ENCODE measurements at places on chromosomes 5 and 9. TPM values are rescaled to one million over a fixed set of nuclear protein-coding genes. Genes with fewer than 3 reads are reported as not detected.

DNA sequence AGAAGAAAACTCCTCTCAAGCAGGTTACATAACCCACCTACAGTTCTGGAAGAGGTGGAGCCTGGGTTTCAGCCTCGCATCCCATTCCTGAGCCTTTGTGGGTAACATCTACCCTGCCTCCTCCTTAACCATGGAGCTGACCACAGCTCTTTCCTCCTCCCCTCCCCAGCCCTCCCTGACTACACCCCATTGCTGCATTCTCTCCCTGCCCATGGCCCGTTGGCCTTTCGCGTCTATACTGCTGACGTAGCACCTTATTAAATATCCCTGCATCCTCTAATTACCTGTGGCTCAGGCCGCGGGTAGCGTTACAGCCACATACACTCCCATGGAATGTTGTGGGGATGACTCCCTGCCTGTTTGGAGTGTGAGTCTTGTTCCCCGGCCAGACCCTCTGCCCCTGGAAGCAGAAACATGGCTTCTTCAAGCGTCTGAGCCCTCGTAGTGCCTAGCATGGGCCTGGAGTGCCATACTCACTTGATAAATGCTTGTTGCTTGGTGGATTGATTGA, 72.8 kb downstream of the WWC1 start:
- no peaks in the 10 kb centered on the region for H3K27me3 ChIP-seq
- no peak overlapping the region for H3K27ac ChIP-seq
- H3K4me3 ChIP-seq, result no peak overlapping the region
- no peaks in the 10 kb centered on the region for H3K36me3 ChIP-seq
- no peak for DNase-seq

DNA sequence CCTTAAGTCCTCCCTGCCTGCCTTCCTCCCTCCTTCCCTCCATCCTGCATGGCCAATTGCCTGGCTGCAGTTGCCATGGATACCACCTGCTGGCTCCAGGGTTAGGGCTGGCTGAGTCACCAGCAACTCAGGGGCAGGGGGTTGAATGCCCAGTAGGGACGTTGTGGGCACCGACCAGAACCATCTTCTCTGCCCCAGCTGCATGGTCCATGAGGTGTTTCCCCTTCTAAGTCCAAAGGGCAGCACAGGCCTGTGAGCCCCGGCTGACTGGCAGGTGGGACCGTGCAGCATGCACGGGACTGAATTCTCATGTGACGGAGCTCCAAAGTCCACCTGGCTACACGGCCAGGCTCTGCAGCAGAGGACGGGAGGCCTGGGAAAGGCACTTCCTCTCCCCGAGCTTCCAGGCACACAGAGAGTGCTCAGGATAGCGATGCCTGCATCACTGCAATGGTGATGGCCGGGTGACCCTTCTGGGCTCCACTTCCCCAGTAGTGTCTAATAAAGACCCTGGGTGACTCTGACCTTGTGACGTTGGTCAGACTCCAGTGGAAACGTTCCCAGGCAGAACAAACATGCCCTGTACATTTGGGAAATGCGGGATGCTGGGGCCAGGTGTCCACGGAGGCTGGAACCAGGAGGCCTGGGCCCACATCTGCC, 5.7 kb downstream of the ASS1 start:
- H3K4me3 ChIP-seq, result no peak overlapping the region
- peaks cover 11% of the 10 kb centered on the region for H3K27me3 ChIP-seq
- H3K36me3 ChIP-seq, result no peaks in the 10 kb centered on the region
- no peak for DNase-seq
- H3K27ac ChIP-seq, result no peak overlapping the region

GRCh38 chr9:15416880-15417279, 5.8 kb upstream of the SNAPC3 start:
- no peak overlapping the region for H3K27ac ChIP-seq
- H3K36me3 ChIP-seq, result no peaks in the 10 kb centered on the region
- H3K27me3 ChIP-seq, result no peaks in the 10 kb centered on the region
- peaks cover 17% of the 10 kb centered on the region for H3K4me1 ChIP-seq
- H3K4me3 ChIP-seq, result no peak overlapping the region

DNA sequence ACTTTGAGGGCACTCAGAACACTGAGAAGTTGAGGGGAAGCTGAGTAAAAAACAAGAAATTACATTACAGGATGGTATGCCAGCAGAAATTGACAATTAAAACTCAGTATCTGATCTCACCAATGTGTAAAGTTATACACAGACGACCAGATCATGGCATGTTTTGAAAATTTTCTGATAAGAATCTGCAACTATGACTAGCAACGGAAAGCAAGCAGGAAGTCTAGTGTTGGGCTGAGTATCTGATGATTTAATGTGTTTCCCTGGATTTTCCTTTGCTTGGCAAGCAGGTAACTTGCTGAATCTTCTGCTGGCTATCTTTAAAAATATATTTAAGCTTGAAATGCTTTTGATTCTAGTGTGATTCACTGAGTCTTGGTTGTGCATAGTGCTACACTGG, 5.2 kb upstream of the GCNT4 start:
- no peak for DNase-seq
- peaks cover 28% of the 10 kb centered on the region for H3K27me3 ChIP-seq
- no peak overlapping the region for H3K27ac ChIP-seq
- no peak overlapping the region for H3K4me3 ChIP-seq
- peaks cover 5% of the 10 kb centered on the region for H3K4me1 ChIP-seq
- H3K36me3 ChIP-seq, result no peaks in the 10 kb centered on the region

- no peak overlapping the region for H3K4me3 ChIP-seq
- DNase-seq, result no peak
- no peak overlapping the region for H3K27ac ChIP-seq
- H3K27me3 ChIP-seq, result no peaks in the 10 kb centered on the region
- H3K36me3 ChIP-seq, result peaks cover 5% of the 10 kb centered on the region
- no peaks in the 10 kb centered on the region for H3K4me1 ChIP-seq
Measured at GRCh38 chr5:15598294-15598902, 98.4 kb downstream of the FBXL7 start.

DNA sequence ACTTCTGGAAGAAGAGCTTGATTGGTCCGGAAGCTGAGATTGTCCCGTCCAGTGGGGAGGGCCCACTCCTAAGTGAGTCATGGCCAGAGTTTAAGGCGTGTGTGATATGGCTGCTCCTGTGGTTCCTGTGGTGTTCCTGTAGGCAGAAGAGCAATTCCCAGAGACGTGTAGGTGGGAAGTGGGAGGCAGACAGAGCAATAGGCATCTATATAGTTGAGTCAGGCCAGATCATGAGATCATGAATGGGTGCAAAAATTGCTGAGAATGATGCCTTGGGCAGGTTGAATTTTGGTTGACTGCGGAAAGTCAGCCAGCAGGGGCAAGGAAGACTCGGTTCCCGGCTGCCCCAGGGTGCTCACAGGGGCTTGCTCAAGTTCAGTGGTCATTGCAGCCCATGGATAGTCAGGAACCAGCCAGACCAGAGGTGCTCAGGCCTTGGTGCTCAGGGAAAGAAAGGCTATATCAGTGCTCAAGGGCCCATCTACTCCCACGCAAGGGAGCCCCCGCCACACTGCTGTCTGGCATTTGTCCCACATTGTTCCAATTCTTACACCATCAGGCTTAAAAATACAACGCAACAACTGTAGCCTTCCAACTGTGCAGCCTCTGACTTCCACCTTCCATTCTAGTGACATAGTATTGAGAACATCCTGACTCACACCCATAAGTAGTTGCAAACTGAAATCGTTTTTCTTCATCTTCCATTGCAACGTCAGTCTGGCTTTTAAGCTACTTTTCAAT, 21.0 kb upstream of the GSN start:
- H3K36me3 ChIP-seq, result peaks cover 11% of the 10 kb centered on the region
- H3K27me3 ChIP-seq, result no peaks in the 10 kb centered on the region
- H3K4me3 ChIP-seq, result no peak overlapping the region
- DNase-seq, result no peak

GRCh38 chr5:53478411-53479044, 1.9 kb upstream of the FST start:
- H3K27me3 ChIP-seq, result peaks cover 38% of the 10 kb centered on the region
- H3K4me1 ChIP-seq, result peaks cover 32% of the 10 kb centered on the region
- H3K27ac ChIP-seq, result no peak overlapping the region

- H3K4me1 ChIP-seq, result peaks cover 16% of the 10 kb centered on the region
- peaks cover 57% of the 10 kb centered on the region for H3K27me3 ChIP-seq
- no peak overlapping the region for H3K4me3 ChIP-seq
- H3K27ac ChIP-seq, result no peak overlapping the region
- H3K36me3 ChIP-seq, result no peaks in the 10 kb centered on the region
- DNase-seq, result no peak
Measured at GRCh38 chr5:176817369-176817840, 7.0 kb downstream of the UNC5A start.

DNA sequence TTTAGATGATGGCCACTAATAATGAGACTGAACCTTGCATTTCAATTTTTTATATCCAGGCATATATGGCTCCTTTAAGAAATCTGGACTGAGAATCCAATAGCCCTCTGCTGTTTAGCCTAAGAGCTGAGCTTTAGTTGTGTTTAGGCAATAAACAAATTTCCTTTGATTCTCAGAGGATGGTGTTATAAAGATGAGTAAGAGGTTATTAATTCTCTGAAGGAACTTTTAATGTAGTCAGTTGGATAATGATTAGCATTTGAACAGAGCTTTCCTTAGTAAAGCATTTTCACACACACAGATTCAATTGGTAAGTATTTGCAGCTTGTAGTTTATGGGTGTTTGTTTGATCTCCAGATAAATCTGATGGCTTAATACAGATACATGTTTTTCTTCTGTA, 149.6 kb downstream of the PRR16 start:
- no peak for DNase-seq
- no peaks in the 10 kb centered on the region for H3K36me3 ChIP-seq
- H3K4me3 ChIP-seq, result no peak overlapping the region
- no peak overlapping the region for H3K27ac ChIP-seq
- no peaks in the 10 kb centered on the region for H3K4me1 ChIP-seq

DNA sequence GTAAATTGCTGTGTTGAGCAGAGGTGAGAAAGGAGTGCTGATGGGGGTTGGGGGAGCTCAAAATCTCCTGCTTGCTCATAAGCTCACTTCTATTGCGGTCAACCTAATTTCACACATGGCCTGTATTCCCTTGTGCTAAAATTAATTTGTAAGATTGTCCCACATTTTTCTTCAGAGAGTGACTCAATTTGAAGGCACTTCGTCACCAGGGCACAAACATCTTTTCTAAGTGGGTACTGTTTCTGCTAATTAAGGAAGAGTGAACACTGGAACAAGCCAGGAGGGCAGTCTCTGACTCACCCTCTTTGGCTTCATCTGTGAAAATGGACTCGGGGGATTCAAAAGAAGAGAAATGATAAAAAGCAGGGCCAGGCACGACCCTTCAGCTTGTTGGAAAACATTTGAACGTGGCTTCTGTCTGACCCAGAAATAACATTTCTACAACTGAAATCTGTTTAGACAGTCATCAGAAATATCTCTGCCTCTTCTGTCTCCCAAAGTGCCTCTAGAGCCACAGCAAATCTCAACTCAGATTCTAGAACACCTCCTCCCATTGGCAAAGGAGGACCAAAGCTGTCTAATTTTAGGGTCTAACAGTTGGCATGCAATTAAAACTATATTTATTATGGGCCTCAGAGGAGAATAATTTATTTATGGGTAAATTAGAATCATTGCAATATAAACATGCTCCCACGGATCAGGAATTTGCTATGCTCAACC, 49.8 kb downstream of the FEM1C start:
- H3K27ac ChIP-seq, result no peak overlapping the region
- no peaks in the 10 kb centered on the region for H3K36me3 ChIP-seq
- H3K4me3 ChIP-seq, result peak overlapping the region; percentile 6

GRCh38 chr5:35202319-35203111, 27.8 kb downstream of the PRLR start:
- no peaks in the 10 kb centered on the region for H3K36me3 ChIP-seq
- H3K4me1 ChIP-seq, result no peaks in the 10 kb centered on the region
- H3K27me3 ChIP-seq, result peaks cover 13% of the 10 kb centered on the region
- H3K4me3 ChIP-seq, result no peak overlapping the region
- DNase-seq, result no peak

GRCh38 chr5:35810601-35811000, 46.1 kb upstream of the IL7R start:
- peak overlapping the region; percentile 39 for H3K4me3 ChIP-seq
- H3K27ac ChIP-seq, result peak overlapping the region; percentile 72
- peaks cover 16% of the 10 kb centered on the region for H3K4me1 ChIP-seq
- DNase-seq, result no peak
- no peaks in the 10 kb centered on the region for H3K36me3 ChIP-seq

DNA sequence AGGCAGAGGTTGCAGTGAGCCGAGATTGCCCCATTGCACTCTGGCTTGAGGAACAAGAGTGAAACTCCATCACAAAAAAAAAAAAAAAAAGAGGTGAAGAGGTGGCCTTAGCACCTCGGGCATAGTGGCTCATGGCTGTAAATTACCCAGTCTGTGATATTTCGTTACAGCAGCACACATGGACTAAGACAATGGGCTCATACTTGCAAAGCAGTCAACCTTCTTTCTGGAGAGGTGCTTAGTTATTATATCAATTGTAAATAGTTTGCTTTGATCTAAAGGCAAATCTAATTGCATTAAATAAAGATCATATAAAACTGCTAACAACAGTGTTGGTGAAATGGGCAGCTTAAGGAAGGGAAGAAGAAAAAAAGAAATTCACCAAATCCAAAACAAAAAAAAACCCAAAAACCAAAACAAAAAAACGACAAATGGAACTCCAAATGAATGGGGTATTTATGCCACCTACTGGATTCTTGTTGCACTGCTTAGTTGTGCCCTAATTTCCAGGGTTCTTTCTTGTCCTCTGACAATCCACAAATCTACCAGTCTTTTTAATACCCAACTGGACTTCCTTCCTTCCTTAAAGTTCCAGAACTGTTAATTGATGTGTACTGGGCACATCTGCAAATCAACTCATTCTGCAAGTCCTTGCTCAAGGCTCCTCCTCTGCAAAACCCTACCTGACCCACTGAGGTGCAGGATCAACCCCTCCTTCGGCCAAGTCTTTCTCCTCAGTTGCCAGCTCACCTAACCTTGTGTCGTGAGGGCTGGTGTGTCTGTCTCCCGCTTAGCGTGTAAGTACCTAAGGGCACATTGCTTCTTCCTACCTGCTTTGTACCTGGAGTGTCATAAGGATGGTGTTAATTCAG, 35.0 kb upstream of the DMRT1 start:
- no peak overlapping the region for H3K27ac ChIP-seq
- no peak overlapping the region for H3K4me3 ChIP-seq
- peaks cover 21% of the 10 kb centered on the region for H3K27me3 ChIP-seq
- H3K36me3 ChIP-seq, result no peaks in the 10 kb centered on the region
- no peak for DNase-seq

GRCh38 chr5:157295247-157295646, 29.3 kb downstream of the CYFIP2 start:
- no peaks in the 10 kb centered on the region for H3K27me3 ChIP-seq
- H3K27ac ChIP-seq, result peak overlapping the region; percentile 92
- no peak for DNase-seq
- H3K4me1 ChIP-seq, result peaks cover 41% of the 10 kb centered on the region
- peaks cover 42% of the 10 kb centered on the region for H3K36me3 ChIP-seq
- H3K4me3 ChIP-seq, result no peak overlapping the region

- H3K4me3 ChIP-seq, result no peak overlapping the region
Measured at GRCh38 chr5:41256400-41256799, 43.1 kb upstream of the C6 start.

Gene KLF9
- 3.3 TPM for total RNA-seq

Gene PDZD2
- not detected for total RNA-seq

Data from natural killer cell treated with Interleukin-12 subunit alpha and Interleukin-12 subunit beta and Interleukin-15 and Interleukin-18, amount 100 ng/mL, for 72 hours (primary cell).